Activated naive CD4-positive, alpha-beta T cell treated with Interleukin-2 at 50 U/mL for 16 hours (primary cell): ENCODE measurements at places on chromosomes 1 and 21.

- DNase-seq: peak; percentile 74
Observed at GRCh38 chr1:209692745-209693504, 11.7 kb upstream of the HSD11B1 start.

- no peak for DNase-seq
Observed at GRCh38 chr1:232239998-232240397, 389.9 kb downstream of the SIPA1L2 start.

- no peak for DNase-seq
Observed at GRCh38 chr21:45187646-45188045, 100.0 kb downstream of the POFUT2 start.

- DNase-seq: no peak
Observed at GRCh38 chr1:172241540-172241939, 178.9 kb upstream of the C1orf105 start.

DNA sequence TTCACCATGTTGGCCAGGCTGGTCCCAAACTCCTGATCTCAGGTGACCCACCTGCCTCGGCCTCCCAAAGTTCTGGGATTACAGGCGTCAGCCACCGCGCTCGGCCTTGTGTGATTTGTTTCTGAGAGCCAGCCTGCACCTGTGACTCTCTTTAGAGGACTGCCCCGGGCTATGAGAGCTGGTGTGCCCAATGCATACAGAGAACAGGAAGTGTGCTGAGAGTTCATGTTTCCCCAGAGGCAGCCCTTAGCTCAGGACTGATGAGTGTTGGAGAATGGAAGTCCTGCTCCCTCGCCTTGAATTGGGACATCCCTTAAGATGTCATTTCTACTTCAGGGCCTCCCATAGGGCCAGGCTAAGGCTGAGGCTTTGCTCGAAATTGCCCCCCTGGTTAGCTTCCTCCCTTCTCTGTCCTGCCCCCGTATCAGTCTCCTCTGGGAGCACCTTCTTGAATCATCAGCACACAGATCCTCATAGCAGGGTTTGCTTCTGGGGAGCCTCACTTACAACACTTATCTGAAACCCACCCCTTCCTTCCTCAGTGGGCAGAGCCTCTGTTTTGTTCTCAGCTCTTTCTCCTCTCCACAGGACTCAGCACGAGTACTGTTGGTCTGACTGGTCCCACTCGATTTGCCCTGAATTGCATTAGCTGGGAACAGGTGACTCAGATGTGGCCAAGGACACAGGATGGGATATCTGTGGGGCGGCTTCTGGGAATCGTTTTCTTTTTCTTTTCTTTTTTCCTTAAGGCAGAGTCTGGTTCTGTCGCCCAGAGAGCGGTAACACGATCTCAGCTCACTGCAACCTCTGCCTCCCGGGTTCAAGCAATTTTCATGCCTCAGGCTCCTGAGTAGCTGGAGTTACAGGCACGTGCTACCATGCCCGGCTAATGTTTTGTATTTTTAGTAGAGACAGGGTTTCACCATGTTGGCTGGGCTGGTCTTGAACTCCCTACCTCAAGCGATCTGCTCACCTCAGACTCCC is 80.1 kb downstream of the UBIAD1 start:
- no peak for DNase-seq

DNA sequence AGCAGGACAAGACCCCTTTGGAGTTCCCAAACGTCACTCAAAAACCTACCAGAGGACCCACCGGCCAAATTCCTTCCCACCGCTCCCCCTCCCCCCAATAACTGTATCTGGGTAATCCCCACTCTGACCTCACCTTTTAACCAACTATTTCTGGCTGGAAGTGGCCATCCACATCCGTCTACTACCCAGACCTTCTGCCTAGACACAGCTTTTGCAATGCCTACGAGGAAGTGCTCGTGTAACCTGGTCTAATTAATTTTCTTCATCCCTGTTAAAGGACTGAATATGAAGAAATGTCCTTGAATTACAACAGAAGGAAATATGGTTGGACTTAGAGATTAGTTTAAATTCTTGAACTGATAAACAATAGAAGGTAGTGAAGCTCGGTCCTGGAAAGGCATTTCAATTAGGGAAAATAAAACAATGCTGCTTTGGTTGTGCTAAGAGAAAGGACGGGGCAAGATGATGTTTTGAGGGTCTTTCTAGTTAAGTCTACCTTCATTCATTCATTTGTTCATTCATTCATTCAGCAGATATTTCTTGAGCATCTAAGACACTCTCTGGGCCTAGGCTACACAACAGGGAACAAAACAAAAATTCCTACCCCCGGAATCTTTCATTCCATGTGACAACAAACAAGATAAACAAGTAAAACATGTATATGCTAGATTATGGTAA is 18.8 kb downstream of the AVPR1B start:
- no peak for DNase-seq

- DNase-seq: peak; percentile 60
Observed at GRCh38 chr21:44299458-44300261, at the start of gene PFKL. Gene PFKL (plus strand): TSS chr21:44300053. CDS start chr21:44300106, 53 bp downstream.

DNA sequence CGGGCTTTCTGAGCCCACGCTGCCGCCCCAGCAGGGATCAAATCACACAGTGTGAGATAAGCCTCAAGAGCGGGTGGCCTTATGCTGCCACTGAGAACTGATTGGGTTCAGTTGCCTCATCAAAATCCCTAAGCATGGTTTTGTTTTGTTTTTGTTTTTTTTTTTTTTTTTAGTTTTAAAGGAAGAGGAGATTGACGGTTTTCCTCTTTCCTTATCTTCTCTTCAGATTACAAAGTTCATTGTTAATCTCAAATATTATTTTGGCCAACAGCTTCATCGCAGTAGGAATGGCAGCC is 651 bp downstream of the COA6 start:
- DNase-seq: no peak

- no peak for DNase-seq
Observed at GRCh38 chr1:11576109-11576875, 77.9 kb downstream of the FBXO2 start.

DNA sequence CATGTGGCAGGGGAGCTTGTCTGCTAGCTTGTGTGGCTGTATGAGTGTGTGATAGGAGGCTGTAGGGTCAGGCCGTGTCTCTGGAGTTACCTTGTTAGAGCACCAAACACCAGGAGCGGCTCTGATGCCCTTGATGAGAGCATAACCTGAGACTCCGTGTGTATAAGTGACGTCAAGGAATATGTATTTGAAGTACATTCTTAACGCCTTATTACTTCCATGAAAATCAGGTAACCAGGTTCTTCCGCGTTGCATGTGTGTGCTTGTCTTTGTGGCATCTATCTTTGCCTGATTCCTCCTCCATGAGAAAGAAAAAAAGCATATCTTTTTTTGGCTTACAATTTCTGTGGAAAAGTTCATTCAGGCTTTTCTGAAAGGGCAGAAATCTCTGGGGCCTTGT is 4.6 kb downstream of the OLFML3 start:
- DNase-seq: no peak

DNA sequence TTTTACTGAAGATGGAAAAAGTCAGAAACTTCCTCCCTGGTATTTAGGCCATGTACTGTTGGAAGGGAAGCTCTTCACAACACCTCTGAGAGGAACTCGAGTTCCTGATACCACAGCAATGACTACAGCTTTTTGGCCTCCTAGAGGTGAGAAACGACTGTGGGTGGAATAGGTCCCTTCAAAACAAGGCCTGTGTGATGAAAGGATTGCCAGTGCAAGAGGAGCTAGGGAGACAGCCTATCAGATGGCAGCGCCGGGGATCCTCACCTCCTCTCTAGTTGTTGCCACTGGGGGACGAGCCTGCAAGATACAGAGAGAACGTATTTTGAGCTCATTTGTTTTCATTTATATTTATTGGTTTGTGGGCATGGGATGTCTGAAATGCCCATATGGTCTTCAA is 187.8 kb upstream of the KCND3 start:
- no peak for DNase-seq

- DNase-seq: no peak
Observed at GRCh38 chr1:180610556-180611015, 21.2 kb upstream of the XPR1 start.

- DNase-seq: no peak
Observed at GRCh38 chr1:153534925-153535241, 908 bp downstream of the S100A6 start.

DNA sequence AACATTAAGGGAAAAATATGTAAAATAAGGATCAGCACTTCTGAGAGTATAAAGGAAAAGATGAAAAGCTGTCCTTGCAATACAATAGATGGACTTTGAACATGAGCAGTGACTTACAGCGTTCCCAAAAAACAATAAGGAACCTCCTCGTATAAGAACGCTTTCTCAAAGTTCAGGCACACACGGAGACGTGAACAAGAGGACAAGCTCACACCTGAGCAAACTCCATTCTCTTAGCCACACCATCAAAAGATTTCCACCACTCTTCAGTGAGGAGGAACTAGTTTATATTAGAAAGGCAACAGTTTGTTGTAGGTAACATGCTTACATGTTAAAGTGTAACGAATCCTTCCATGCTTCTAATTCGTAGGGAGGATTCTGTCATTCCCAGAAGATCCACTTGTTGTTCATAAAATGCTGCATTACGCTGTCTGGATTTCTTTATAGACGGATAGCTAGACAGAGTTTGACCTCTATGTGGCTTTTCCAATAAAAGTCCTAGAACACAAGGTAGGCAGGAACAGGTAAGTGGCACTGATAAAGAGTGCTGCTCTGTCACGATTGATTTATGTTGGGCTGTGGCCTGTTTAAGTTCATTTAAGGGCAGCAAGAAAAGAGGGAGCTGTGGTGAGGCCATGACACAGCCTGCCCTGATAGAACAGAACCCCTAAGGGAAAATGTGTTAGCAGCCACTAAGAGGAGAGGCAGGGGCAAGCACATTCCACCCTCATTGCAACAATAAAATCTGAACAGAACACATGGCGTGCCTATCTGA is 37.0 kb upstream of the ATP1A1 start:
- DNase-seq: no peak

DNA sequence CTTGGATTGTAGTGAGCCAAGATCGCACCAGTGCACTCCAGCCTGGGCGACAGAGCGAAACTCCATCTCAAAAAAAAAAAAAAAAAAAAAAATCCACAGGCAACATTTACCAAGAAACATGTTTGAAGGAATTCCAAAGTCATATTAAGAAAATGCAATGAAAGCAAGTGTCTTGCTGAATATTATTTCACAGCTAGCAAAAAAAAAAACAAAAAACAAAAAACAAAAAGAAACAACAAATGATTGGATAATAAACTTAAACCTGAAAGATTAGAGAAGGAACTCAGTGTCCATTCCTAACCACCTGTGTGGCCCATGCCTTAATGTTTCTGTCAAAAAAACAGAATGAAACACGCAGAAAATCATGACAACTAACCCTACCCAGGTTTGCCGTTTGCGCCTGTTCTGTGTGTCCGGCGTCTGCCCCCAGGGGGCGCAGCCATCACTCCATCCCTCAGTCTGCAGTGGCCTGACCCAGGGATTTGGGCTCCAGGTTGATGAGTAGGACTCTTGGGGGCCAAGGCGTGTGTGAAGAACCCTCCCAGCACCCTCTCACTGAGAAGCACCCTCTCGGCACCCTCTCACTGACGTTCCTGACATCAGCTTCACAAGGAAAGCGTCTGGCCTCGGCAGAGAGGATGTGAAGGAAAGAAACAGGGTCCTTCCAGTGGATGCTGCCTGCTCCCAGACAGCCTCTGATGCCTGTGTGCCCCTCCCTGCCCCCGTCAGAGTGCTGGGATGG is 19.2 kb upstream of the PTTG1IP start:
- peak; percentile 82 for DNase-seq

- DNase-seq: no peak
Observed at GRCh38 chr1:154698320-154699096, 90.5 kb upstream of the ADAR start.

- DNase-seq: no peak
Observed at GRCh38 chr1:108016451-108016920, 51.5 kb upstream of the VAV3 start.

DNA sequence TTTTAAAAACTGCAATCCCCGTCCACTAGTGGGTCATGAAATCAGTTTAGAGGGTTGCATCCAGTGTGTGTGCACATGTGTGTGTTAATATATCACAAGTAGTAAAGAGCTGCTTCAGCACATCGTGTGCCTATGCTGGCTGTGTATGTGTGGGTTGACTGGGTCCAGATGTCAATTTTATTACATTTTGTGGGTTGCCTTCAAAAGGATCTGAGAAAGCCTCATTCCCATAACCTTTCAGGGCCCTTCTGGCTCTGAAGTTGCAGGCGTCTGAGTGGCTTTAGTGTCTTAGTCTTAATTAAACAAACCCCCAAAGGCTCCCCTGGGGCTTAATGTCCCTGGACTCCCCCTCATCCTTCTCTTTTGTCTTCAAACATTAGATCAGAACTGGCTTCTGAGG is 19.8 kb downstream of the PLA2G2D start:
- DNase-seq: no peak

DNA sequence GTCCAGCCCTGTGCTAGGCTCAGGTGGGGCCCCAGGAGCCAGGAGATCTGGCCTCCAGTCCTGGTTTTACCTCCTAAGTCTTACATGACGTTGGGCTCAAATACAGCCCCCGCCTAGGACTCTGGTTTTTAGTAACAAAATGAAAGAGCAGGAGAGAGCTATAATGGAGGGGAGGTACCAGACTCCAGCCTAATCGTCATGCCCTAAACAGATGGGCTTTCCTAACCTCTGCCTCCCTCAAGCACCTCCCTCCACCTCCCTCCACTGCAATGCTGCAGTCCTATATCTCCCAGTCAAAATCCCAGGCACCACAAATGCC is 28.6 kb downstream of the TTC39A start:
- no peak for DNase-seq

DNA sequence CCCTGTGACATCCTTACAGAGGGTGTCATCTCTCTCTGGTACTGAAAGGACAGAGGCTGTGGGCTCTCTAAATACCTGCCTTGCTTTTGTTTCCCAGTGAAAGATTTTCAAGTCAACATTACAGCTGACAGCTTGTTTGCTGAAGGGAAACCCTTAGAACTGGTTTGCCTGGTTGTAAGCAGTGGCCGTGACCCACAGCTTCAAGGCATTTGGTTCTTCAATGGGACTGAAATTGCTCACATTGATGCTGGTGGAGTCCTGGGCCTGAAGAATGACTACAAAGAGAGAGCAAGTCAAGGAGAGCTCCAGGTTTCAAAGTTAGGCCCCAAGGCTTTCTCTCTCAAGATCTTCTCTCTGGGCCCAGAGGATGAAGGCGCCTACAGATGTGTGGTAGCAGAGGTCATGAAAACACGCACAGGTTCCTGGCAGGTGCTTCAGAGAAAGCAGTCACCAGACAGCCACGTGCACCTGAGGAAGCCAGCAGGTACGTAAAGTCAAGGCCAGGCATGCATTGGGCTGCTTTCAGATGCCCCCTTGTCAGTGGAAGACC is 11.8 kb downstream of the CD101 start:
- no peak for DNase-seq

- DNase-seq: no peak
Observed at GRCh38 chr1:205690122-205690756, 9.9 kb upstream of the SLC45A3 start.
